ENCODE measurements at places on chromosomes 3 and 15.

- no peaks in the 10 kb centered on the region for H3K36me3 ChIP-seq
- no peak overlapping the region for H3K4me3 ChIP-seq
These were observed 415.5 kb upstream of the PPP2R3A start for GRCh38 chr3:135549928-135550494.

DNA sequence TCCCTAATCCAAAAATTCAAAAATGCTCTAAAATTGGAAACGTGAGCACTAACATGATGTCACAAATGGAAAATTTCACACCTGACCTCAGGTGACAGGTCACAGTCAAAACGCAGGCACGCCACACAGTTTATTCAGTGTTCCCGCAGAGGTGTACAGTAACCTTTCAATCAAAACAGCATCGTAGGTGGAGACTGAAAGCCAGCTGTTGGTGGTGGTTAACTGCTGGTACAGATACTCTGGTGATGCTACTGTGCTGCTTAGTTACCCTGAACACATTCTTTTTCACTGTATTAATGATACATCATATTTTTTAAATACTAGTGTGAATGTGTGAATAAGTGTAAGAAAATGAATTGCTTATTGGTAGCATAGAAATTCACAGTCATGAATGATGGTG is 23.8 kb downstream of the RAB11A start:
- H3K27ac ChIP-seq = no peak overlapping the region
- peaks cover 33% of the 10 kb centered on the region for H3K4me1 ChIP-seq
- no peaks in the 10 kb centered on the region for H3K27me3 ChIP-seq
- no peak overlapping the region for H3K4me3 ChIP-seq
- H3K36me3 ChIP-seq = peaks cover 36% of the 10 kb centered on the region
- no peak for DNase-seq

DNA sequence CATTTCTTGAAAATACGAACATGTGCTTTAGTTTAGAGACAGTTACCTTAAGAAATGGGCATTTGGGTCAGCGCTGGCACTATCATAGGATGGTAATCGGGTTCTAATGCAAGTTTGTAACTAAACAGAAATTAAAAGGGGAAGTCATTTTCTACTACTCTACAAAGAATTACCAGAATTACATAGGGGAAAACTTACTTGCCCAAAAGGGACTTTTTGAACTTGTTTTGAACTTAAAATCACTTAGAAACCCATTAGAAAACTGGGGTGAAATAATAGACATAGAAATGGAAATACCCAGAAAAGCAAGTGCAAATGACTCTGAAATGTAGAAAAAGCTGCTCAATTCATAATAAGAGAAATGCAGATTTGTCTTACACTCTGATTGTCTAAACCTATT is 44.9 kb downstream of the SPATA16 start:
- H3K27ac ChIP-seq = no peak overlapping the region
- no peak for DNase-seq
- no peaks in the 10 kb centered on the region for H3K27me3 ChIP-seq
- no peaks in the 10 kb centered on the region for H3K36me3 ChIP-seq
- H3K4me3 ChIP-seq = no peak overlapping the region

DNA sequence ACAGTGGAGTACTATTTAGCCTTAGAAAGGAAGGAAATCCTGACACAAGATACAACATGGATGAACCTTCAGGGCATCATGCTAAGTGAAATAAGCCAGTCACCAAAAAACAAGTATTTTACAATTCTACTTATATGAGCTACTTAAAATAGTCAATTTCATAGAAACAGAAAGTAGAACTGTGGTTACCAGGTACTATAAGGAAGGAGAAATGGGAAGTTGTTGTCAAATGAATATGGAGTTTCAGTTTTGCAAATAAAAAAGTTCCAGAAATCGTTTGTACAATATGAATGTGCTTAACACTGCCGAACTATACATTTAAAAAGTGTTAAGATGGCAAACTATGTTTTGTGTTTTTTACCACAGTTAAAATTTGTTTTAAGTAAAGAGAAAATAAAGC is 26.8 kb downstream of the TRANK1 start:
- H3K27me3 ChIP-seq = no peaks in the 10 kb centered on the region
- H3K4me3 ChIP-seq = peak overlapping the region; percentile 74
- H3K4me1 ChIP-seq = peaks cover 22% of the 10 kb centered on the region
- H3K27ac ChIP-seq = peak overlapping the region; percentile 70
- DNase-seq = no peak

GRCh38 chr3:8990266-8991215 is 27.3 kb upstream of the RAD18 start:
- no peak overlapping the region for H3K27ac ChIP-seq
- H3K36me3 ChIP-seq = no peaks in the 10 kb centered on the region
- H3K27me3 ChIP-seq = no peaks in the 10 kb centered on the region
